ENCODE measurements at places on chromosomes 4 and X.

- no peaks in the 10 kb centered on the region for H3K36me3 ChIP-seq
- no peaks in the 10 kb centered on the region for H3K27me3 ChIP-seq
- DNase-seq = no peak
- H3K4me1 ChIP-seq = peaks cover 17% of the 10 kb centered on the region
- no peak overlapping the region for H3K4me3 ChIP-seq
- peak overlapping the region; percentile 17 for H3K27ac ChIP-seq
These were observed 249.1 kb upstream of the DIAPH2 start for GRCh38 chrX:96435378-96436035.

DNA sequence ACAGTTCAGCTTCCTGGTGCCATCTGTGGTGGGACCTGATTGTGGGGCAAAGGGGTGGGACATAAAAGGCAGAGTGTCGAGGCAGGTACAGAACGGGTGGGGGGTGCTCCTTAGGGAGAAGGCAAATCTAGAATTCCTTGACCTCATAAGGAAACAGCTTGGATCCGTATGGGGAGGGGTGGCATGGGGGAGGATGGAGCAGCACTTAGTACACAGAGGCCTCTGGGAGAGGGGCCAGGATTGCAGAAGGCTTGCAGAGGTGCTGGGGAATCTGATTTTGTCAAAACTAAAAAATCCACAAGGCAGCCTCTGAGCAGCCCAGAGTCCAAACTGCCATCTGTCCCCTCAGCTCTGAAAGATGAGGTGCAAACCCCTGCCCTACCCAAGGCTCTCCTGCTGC is 2.3 kb upstream of the EMD start:
- no peaks in the 10 kb centered on the region for H3K36me3 ChIP-seq
- no peak overlapping the region for H3K4me3 ChIP-seq
- peaks cover 33% of the 10 kb centered on the region for H3K4me1 ChIP-seq
- H3K27ac ChIP-seq = peak overlapping the region; percentile 96

DNA sequence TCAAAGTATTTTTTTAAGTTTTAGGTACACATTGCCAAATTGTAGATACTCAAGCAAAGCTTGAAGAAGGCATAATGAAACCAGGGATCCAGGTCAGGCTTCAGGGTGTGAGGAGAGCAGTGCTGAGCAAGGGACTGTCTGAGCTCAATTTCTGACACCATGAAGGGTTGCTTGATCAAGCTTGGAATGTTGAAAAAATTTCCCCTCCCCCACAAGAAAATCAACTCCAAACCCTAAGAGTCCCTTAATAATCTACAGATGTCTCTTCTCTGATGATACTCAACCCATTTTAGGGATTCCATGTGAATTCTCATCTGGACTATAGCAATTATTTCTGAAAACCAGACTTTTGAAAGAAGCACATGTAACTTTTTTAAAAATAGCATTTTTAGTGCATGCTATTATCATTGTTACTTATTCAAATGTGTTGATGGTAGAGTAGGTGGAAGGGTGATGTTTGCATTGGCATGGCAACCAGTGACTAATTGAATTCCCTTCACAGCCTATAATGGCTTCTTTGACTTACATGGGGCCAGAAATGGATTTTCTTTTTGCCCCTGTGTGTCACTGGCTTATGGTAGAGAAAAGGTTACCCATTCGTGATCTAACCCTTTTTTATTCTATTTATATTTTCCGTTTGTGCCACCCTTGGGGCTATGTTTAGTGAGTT is 252.0 kb downstream of the FBXW7 start:
- H3K36me3 ChIP-seq = no peaks in the 10 kb centered on the region
- no peaks in the 10 kb centered on the region for H3K27me3 ChIP-seq
- no peak for DNase-seq
- H3K4me1 ChIP-seq = no peaks in the 10 kb centered on the region
- H3K4me3 ChIP-seq = no peak overlapping the region
- no peak overlapping the region for H3K27ac ChIP-seq

DNA sequence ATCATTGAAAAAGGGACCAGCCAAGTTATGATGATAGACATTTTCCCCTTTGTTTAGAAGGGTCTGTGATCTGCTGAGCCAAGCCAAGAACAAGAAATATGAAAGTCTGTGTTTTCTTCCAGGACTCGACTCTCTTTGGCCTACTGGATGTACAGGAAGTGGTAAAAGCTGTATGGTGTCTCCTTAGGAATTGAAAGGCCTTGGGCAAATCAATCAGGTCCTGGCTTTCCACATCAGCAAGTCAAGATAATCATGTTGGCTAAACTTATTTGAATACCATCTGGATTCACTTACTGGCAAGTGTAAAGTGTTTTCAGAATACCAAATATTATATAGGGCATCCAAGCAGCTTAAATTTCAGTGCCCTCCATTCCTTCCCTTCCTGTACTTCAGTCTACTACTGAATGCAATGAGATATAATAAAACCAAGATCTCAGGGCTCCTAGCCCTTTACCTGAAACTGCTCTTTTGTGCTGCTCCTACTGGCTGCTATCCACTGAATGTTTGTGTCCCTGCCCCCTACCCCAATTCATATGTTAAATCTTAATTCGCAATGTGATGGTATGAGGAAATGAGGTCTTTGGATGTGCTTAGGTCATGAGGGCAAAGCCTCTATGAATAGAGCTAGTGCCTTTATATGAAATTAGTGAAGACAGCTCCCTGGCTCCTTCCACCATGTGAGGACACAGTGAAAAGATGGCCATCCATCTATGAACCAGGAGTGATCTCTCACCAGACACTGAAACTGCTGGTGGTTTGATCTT is 578.0 kb downstream of the SPRY1 start:
- no peaks in the 10 kb centered on the region for H3K36me3 ChIP-seq
- H3K27ac ChIP-seq = no peak overlapping the region
- H3K27me3 ChIP-seq = no peaks in the 10 kb centered on the region
- DNase-seq = no peak
- peaks cover 6% of the 10 kb centered on the region for H3K4me1 ChIP-seq

GRCh38 chr4:4843635-4844291 is 15.7 kb upstream of the MSX1 start:
- no peaks in the 10 kb centered on the region for H3K36me3 ChIP-seq
- DNase-seq = no peak
- no peak overlapping the region for H3K4me3 ChIP-seq
- no peak overlapping the region for H3K27ac ChIP-seq
- H3K27me3 ChIP-seq = no peaks in the 10 kb centered on the region
- no peaks in the 10 kb centered on the region for H3K4me1 ChIP-seq

Measured in vagina (tissue), 2 donors.